Activated naive CD4-positive, alpha-beta T cell (primary cell): ENCODE measurements at places on chromosomes 2 and 18.

GRCh38 chr2:65350651-65351056 lies 81.7 kb downstream of the SPRED2 start:
- no peak for DNase-seq

GRCh38 chr2:237885111-237885930 lies 25.9 kb downstream of the RAMP1 start:
- no peak for DNase-seq

GRCh38 chr18:48834413-48835031 lies 116.2 kb downstream of the SMAD7 start:
- no peak for DNase-seq

DNA sequence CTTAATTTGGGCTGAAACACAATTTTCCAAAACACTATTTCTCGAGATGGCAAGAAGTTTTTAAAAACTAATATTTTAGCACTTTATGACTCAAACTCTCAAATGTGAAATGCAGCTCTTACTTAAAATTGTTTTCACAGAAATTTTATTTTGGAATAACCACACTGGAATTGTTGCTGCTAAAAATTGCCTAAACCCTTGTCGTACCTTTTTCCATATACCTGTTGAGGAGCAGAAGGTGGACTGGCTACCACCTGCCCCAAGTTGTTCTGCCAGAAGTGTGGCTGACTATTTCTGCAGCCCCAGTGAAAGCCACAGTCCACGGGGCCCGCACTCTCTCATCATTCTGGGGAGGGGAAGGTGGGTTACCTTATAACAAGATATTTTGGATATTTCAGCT lies 23.4 kb downstream of the TNFRSF11A start:
- no peak for DNase-seq

- no peak for DNase-seq
These were observed 12.6 kb downstream of the HYCC2 start for GRCh38 chr2:201058914-201059313.

DNA sequence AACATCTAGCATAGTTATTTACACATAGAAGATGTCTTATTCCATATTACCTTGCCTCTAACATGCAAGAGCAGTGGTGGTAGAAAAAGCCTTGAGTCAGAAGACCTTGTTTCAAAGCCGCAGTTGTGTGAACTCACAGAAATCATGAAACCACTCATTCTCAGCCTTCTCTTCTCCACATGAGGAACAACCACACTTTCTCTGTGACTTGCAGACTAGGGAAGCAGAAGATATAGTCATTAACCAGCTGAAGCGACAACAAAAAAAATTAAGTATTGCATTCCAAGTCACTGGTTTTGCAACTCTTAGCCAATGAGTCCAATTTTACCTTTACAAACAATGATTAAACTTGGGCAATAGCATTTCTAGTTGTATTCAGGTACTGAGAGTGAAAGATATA lies 19.0 kb downstream of the TWSG1 start:
- DNase-seq, result no peak

- DNase-seq, result no peak
These were observed 281.1 kb downstream of the MBD2 start for GRCh38 chr18:53943326-53943860.

GRCh38 chr18:2921778-2922177 lies 75.0 kb downstream of the EMILIN2 start:
- no peak for DNase-seq

DNA sequence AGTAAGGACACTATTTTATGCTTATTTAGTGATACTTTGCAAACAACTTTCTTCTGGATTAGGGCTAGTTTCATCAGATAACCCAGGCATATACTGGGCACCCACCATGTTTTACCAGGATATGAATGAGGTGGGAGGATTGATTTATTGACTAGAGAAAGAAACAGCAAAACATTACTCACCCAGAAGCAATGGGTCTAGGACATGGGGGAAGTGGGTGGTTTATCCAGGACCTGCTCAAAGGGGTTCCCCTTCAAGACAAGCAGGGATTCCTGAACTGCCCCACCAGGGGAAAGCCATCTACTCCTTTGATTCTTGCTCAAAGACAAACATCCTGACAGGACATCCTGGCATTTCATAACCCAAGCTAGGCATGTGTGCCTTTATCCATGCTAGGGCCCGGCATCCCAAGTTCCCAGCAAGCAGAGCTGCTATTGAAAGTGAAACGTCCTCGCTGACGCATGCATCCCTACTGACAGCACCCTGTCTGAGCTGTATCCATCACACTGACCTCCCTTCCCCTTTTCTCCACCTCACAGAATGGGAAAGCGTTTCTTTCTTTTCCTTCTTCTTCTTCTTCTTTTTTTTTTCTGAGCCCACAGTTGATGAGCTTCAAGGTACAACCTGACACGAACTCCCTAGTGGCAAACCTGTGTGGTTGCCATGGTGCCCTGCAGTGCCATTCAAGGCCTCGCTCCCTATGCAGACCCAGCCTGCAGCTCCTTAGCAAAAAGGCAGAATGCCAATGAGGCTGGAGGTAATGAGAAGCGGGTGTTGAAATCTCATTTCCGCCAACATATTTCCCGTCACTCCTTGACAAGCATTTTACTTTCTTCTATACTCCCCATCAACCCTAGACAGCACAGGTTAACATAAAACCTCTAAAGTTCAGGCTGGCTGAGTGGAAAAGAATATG lies 70.5 kb downstream of the CLHC1 start:
- no peak for DNase-seq

- no peak for DNase-seq
These were observed 22.0 kb upstream of the PNO1 start for GRCh38 chr2:68135448-68136320.

GRCh38 chr2:32464431-32464830 lies 107.6 kb downstream of the BIRC6 start:
- no peak for DNase-seq

DNA sequence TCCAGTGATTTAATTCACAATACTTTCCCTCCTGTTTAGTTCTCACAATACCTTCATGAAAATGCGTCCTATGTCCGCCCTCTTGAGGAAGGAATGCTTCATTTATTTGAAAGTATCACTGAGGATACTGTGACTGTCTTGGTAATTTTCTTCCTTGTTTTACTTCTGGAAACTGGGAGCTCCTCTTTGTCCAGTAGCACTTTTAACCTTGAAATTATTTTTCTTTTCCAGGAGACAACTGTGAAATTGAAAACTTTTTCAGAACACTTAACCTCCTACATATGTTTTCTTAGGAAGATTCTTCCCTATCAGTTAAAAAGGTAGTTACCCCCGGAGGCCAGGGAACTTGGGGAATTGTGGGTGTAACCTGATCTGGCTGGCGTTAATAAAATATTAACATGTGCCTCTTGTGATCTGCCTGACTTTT lies 58.9 kb upstream of the STON1 start:
- DNase-seq, result no peak
